Activated naive CD4-positive, alpha-beta T cell treated with Interleukin-2 at 50 U/mL for 16 hours (primary cell): ENCODE measurements at places on chromosomes 11 and 22.

- DNase-seq, result no peak
Observed at GRCh38 chr11:114846416-114846791, 168.1 kb downstream of the NXPE2 start.

GRCh38 chr22:33893512-33893911, 26.8 kb downstream of the LARGE1 start:
- DNase-seq, result no peak

GRCh38 chr11:71787098-71787823, 45.7 kb upstream of the DEFB108B start:
- peak; percentile 95 for DNase-seq

DNA sequence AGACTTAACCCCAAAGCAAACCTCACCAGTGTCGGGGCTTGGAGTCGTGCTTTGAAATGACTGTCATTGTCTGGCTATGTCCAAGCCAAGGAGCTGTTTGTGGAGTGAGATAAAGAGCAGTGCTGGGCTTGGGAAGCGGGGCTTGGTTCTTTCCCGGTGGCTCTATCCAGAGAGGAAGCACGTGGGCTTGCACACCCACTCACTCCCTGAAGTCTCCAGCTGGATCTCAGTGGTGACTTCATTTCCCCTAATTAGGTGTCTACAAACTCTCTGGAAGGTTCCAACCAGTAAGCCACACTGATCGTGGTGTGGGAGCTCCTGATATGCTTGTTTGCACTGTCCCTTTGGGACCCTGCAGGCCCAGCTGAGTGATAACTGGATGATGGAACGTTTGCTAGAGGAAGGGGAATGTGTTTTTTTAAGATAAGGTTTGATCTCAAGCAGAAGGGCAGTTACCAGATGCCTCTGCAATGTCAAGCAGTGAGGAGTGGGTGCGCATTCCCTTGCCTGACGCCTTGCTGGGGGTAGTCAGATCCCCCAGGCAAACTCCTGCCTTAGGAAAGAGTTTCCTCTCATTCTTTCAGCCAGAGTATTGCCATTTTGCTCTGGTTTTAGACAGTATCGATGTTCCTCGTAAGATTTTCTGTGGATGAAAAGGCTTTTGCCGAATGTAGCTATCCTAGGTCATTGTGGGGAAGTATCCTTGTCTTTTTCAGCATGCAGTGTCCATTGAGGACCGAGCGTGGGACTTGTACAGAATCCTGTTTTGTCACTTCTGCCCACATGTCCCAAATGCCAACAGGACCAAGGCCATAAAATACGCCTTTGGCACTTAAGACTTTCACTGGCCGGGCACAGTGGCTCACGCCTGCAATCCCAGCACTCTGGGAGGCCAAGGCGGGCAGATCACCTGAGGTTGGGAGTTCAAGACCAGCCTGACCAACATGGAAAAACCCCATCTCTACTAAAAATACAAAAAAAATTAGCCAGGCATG, 90.9 kb downstream of the MICAL2 start:
- DNase-seq, result no peak

GRCh38 chr11:63537293-63538101, 889 bp downstream of the PLAAT4 start:
- no peak for DNase-seq
